ENCODE measurements at places on chromosomes 6 and 20.
A peak's percentile ranks its signal among the peaks of the same experiment; 100 is the strongest.

- no peak for DNase-seq
Measured at GRCh38 chr20:62644044-62644795, 1.9 kb downstream of the SLCO4A1 start.

DNA sequence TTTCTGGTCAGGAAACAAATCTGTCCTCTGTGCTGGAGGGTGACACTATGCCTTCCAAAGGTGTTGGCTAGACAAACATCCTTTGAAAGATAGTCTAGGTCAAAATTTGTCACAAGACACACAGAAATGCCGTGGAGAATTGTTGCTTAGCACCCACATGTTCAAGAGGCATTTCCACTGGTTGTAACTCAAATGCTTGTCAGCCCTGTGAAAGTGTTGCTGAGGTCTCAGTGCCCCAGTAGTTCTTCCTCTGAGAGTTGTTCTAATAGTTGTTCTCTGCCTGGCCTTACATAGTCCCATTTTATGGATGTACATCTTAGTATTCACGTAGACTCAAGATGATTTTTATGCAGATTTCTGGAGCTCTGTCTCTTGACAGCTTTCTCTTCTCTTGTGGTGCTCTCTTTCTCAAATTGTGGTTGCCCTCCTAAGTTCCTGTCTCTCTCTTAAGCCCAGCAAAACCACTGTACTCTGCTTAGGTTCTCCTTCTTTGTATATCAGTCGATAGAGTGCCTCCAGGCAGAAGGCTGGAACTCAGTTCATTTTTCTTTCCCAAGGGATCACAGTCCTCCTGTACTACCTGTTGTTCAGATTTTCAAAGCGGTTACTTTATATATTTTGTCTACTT is 39.5 kb upstream of the REV3L start:
- DNase-seq = no peak

DNA sequence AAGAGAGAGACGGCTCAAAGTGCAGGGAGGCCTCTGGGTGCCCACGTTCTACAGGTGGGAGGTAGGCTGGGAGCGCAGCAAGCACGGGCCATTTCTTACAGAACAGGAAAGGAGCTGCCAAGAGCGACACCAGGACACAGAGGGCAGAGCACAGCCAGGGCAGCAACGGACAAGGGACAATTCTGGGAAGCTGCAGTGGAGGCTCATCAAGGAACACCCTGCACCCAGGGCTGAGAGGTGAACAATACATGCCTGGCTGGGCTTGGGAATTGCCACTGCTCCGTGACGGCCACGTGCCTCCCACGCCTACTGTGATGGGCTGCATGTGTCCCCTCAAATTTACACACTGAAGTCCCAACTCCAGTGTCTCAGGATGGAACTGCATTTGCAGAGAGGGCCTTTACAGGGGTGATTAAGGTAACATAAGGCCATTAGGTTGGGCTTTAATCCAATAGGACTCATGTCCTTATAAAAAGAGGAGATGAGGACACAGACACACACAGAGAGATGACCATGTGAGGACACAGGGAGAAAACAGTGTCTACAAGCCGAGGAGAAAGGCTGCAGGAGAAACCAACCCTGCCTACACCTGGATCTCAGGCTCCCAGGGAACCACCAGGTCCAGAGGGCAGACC is 13.6 kb downstream of the SERPINB6 start:
- no peak for DNase-seq

DNA sequence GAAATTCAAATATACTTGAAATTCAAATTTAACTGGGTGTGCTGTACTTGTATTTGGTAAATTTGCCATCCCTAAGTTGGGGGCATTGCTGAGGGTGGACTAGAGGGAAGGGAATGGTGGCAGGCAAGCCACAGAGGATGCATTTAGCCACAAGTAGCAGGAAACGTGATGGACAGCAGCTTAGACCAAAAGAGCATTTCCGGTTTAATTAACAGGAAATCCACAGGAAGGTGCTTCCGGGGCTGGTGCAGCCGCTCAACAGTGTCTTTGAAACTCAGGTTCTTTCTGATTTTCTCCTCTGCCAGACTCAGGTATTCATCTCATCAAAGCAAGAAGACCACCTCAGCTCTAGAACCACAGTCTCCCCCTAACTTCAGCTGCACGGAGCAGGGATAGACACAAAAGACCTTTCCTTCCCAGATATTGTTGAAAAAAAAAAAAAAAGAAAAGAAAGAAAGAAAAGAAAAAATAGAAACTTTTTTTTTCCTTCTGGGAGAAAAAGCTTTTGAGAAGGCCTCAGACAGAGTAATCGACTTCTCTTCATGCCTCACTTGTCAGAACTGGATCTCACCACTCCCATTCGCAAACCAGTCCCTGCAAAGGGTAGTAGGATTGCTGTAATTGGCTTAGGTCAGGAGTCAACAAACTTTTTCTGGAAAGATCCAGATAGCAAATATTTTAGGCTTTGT is 8.0 kb upstream of the BCAS1 start:
- peak; percentile 28 for DNase-seq

DNA sequence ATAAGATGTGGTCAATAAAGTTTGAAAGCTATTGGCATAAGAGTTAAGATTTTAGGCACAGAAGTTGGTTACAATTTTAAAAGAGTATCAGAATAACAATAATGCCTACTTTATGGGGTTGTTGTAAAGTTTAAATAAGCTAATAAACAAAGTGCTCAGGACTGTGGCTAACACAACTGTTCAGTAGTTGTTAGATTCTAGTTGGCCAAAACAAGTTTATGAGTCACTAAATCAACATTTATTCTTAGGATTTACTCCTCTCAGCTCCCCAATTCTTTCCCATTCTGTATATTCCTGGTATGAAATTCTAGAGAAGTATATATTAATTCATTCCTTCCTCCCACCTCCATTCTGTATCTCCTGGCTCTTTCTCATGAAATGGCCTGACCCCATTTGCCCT is 14.5 kb downstream of the RMND1 start:
- DNase-seq = no peak

- no peak for DNase-seq
Measured at GRCh38 chr20:39839399-39840119, 849.5 kb downstream of the MAFB start.

DNA sequence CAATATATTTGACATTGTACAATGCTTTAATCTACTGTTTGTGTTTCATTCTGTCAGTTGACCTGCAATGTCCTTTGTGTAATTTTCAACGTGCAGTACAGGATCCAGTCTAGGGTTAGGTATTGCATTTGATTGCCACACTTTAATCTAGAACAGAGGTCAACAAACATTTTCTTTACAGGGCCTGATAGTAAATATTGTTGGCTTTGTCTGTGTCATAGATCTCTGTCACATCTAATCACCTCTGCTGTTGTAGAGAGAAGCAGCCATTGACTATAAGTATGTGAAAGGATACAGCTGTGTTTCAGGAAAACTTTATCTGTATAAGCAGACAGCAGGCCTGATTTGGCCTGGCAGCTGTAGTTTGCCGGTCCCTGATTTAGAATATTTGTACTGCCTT is 39.3 kb downstream of the ATRN start:
- DNase-seq = no peak

GRCh38 chr6:129252377-129253071 is 369.6 kb downstream of the LAMA2 start:
- DNase-seq = no peak

DNA sequence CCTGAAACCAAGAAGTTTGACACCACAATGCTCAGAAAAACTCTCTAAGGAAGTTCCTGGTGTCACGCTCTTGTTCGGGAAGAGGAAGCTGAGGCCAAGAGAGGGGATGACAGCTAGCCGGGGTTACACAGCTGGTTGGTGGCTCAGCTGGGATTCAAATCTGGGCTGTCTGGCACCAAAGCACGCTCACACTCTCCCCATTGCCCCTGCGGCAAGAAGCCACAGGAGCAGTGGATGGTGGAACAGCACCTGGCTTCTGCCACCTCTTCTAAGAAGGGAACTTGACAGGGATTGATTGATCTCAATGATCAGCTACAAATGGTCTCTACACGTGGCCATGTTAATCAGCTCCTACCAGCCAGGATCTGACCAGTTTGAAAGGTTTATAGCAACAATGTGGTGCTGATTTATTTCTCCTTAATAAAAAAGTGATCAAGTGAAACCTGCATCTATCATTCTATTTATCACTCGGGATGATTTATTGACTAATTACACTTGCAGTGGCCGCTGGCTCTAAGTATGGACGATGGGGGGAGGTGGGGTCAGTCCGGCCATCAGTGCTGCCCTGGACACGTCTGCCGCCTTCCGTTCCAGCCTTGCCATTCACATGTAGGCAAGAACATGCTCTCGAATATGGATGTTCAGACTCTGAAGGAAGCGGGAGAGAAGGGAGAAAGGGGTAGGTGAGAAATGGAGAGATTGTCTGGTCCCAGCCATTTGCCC is 71.9 kb upstream of the TOP1 start:
- no peak for DNase-seq

DNA sequence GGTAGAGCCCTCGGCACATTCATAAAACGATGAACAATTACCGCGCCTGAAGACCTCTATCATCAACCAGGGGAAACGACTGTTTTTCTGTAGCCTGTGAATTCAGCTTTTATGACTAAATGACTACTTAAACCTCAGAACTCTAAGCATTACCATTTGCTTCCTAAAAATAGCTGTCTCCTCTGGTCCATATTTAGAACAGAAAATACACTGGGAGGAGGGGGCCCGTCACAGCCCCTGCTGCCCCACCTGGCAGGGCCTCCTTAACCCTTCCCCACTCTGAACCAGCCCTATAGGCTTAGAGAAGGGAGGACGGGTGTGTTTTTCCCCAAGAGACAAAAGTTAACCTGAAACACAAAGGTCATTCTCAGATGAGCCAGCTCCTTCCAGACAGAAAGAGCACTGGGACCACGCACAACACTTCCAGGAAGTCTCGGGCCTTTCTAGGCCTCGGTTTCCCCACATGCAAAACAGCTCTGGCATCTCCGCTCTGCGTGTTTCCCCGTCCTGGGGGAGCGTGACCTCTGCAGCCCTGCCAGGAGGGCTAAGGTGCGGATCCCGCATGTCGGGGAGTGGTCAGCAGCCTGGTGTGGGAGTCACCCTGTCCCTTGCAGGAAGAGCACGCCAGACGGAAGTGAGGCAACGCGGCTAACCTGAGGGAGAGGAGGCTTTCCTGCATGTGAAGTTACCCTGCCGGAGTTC is 193.9 kb downstream of the DLL1 start:
- DNase-seq = no peak

DNA sequence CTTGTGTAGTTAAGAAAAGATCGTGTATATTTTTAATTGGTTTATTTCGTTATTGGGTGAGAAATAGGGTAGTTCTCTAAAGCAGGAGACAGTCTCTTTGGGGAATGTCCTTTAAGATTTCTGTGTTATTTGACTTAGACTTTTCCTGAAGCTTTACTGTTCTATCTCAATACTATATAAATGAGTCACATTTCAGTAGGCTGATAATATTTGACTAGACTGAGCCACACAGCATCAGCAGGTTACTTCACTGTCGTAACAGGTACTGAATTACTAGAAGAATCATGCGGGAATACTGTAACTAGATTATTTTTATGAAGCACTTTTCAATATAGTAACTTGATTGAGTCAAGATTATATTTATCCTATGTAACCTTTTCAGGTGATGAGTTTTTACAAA is 1.4 kb downstream of the SMAP1 start:
- DNase-seq = no peak

DNA sequence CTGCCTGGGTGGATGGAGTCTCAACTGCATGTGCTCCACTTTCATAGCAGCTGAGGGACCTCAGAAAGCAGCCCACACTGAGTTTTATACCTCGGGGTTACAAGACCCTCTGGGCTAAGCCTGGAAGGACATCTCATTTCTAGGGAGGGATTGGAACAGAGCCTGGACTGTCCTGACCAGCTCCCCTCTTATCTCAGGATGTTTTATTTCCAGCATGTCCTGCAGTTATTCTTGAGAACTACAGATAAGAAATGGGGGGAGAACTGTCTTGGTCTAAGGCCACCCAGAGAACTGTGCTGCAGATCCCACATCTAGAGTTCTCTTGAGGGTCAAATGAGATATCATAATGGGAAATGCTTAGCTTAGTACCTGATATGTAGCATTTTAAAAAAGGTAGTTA is 97.3 kb upstream of the CHD6 start:
- no peak for DNase-seq

- no peak for DNase-seq
Measured at GRCh38 chr6:70839286-70840266, 117.3 kb downstream of the B3GAT2 start.

DNA sequence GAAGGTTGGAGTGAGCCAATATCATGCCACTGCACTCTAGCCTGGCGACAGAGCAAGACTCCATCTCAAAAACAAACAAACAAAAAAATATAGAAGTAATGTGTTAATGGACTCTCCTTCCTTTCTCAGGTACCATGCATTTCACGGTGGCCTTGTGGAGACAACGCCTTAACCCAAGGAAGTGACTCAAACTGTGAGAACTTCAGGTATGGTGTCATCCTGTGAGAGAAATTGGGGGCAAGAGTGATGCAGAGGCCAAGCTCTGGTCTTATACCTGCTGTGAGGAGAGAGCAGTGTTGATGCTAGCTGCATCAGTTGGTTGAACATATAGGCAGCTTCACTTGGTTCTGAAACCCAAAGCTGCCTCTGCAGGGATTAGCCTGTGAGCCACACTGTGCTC is 6.2 kb downstream of the ITCH start:
- peak; percentile 30 for DNase-seq

DNA sequence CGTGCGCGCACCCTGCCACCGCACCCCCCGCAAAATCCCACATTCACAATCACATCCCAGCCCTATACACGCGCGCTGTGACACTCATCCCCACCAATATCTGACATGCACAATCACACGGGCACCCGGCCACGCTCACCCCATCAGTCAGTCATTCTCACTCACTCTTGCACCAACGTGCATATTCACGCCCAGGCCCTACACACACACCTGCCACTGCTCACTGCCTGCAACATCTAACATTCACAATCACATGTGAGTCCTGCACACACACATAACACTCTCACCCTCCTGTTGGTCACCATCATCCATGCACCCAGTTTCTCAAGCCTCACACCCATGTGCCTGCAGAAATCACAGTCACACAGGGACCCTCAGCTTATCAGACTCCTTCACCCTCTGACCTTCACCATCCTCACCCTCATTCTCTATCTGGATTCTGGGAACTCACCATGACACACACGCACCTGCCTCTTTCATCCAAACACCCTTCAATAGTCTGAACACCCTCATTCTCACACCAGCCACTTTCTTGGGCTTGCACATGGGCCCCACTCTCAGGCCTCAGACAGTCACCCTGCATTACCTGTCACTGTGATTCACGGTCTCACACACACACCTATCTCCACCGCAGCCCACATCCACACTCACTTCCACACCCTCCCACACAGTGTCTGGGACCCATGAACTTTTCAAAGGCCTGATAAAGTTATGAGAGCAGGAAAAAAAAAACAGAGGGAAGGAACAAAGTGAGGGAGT is 748 bp upstream of the ATP9A start:
- DNase-seq = no peak

DNA sequence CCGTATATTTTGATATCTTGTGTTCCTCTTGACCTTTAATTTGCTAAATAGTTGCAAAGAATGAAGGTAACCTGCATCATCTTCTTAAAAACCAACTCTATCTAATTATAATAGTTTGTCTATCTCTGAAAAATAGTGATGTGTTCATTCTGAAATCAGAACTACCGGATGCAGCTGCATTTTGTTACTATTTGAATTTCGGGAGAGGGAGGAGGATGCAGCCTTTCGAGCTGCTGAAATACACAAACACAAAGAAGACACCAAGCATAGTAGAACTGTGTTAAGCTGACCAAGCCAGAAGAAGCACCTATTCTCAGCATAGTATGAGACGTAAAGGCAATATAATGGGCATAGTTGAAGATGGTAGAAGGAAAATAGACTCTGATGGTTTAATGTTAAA is 33.1 kb downstream of the PTPN1 start:
- no peak for DNase-seq
